ENCODE measurements at places on chromosomes 16 and 17.

DNA sequence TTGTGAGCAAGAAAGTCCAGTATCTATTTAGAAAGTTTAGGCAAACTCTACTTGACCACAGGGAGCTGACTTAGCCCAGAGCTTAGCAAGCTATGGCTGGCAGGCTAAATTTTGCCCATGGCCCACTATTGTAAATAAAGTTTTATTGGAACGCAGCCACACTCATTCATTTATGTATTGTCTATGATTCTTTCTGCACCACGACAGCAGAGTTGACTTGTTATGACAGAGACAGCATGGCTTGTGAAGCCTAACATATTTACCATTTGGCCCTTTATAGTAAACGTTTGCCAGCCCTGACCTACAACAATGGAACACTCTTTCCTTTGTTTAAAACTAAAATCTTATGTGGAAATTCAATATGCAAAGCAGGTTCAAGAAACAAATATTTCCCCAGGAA is 100.0 kb upstream of the ZFHX3 start:
- DNase-seq, result no peak

DNA sequence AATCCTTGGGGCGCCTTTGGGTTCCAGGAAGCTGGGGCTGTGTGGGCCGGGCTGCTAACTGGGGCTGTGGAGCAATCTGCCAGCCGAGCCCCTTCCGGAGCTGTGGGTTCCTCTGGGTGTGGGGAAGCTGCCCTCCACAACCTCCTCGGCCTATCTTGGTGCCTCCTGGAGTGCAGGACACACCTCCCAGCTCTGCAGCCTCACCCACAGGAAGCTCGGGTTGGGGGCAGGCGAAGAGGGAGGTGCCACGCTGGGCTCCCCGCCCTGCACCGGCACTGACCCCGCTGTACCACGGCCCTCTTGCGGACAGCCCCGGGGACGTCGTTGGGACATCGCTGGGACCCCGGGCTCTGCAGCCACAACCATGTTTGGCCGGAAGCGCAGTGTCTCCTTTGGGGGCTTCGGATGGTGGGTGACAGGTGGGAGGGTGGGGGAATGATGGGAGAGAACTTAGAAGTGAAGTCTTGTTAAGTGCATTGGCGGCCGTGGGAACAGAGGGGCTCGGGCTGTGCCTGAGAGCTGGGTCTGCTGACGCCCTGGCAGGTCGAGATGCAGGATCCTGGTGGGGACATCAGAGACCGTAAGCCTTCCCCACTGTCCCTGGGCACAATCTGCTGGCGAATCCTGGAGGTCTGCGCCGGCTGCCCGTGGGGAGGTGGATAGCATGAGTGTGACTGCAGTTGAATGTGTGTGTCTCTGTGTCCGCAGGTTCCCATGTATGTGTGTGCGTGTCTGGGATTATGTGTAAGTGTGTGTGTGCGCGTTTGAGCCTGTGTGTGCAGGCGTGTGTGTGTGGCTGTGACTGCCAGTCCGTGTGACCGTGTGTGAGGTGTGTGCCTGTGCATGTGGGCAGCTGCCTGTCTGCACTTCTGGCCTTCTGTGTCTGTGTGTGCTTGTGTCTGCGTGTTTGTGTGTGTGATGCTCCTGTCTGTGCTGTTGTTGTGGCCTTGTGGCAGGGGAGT is at the start of gene RAP1GAP2:
Gene RAP1GAP2 (plus strand): TSS at position 275 of the 962 bp plus-strand sequence. CDS start 90 bp downstream, at position 365.
- peak; percentile 62 for DNase-seq

DNA sequence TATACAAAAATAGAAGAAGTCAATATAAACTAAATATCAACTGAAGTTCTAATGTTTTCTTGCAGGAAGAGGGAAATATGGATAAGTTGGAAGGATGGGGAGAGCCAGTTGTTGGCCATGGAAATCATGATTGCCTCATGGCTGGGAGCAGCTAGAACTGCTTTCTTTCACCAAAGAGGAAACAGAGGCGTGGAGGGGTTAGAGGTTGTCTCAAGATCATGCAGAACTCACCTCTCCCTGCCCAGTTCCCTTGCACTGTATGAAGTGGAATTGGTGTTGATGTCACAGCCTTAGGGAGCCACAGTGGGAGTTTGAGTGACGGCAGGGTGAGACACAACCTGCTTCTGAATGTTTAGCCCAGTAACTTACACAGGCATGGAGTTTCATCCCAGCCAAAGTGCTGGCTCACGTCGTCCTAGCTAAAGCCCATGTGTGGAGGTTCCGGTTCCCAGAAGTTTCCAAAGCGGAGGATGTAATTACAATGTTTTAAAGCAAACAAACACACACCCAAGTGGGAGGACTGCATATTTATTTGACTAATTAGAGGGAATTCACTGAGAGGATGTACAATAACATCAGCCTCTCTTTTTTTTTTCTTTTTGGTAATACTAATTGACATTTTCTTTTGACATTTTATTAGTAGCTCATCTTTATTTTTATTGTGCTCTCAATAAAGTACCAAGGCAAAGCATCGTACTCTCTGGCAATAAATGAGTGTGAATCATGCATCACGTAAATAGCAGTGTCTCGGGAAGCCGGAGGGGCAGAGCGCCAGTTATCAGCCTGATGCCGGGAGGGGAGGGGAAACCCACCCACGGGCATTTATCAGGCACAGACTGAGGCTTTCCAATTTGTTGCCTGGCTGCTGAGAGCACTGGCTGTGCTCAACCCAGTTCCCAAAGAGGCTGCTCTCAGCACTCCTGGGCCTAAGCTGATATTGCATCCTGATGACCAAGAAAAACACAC is 118.7 kb upstream of the CDH5 start:
- DNase-seq, result no peak

- no peak for DNase-seq
These were observed 14.1 kb downstream of the ARHGEF15 start for GRCh38 chr17:8324132-8324531.

DNA sequence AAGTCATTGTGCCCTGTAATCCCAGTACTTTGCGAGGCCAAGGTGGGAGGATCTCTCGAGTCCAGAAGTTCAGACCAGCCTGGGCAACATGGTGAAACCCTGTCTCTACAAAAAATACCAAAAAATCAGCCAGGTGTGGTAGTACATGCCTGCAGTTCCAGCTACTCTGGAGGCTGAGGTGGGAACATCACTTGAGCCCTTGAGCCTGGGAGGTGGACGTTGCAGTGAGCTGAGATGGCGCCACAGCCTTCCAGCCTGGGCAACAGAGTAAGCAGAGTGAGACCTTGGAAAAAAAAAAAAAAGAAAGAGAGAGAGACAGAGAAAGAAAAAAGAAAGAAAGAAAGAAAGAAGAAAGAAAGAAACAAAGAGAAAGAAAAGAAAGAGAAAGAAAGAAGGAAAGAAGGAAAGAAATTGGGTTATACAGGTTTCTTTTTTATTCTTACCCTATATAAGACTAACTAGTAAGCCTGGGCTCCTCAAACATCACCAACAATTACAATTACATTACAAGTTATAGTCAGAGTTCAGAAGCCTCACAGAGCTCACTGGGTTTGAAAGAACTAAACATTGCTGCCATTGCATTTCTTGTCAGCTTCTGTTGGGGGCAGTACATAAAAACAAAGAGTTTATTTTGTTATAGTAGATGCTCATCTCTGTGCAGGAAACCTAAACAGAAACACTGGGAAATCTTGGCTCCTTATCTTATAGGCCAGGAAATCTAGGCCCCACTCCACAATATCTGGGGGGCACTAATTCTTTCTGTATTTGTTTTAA is 6.7 kb upstream of the ABCA9 start:
- no peak for DNase-seq

DNA sequence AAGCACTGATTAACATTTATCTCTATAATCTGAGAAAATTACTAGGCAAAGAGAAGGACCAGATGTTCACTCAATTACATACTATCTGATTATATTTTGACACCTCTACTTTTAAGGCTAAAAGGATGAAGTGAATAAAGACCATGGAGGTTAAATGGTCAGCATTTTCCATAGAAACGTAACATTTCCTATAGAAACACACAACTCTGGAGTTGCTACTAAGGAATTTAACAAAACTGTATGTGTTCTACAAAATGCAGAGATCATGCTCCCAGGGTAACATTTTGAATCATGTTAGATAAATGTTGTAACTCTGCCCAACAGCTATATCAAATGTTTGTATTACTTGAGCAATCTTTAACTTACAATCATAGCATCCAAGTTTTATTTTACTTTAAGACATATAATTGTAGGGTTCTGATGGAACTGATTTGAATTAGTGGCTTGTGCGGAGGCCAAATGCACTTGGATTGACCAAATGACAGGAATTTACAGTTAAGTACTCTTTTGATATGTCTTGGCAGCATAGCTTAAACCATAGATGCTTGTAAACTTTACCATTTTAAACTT is 97.7 kb downstream of the RPGRIP1L start:
- no peak for DNase-seq

DNA sequence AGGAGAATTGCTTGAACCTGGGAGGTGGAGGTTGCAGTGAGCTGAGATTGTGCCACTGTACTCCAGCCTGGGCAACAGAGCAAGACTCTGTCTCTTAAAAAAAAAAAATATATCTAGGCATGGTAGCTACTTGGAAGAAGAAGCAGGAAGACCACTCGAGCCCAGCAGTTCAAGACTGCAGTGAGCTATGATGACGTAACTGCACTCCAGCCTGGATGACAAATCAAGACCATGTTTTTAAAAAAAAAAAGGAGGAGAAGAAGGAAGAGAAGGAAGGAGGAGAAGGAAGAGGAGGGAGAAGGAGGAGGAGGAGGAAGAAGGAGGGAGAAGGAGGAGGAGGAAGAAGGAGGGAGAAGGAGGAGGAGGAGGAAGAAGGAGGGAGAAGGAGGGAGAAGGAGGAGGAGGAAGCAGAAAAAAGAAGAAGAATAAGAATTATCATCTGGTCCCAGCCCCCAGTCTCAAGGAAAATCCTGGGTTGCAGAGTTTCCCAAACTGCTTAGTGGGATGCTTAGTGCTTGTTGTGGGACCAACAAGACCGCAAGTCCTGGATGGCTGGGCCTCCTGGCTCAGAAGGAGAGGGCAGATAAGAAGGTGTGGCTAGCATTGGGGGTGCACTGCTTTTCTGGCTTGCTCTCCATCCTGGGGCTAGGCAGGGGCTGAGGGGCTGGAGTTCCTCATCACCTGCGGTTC is 3.7 kb upstream of the DRC7 start:
- DNase-seq, result no peak

DNA sequence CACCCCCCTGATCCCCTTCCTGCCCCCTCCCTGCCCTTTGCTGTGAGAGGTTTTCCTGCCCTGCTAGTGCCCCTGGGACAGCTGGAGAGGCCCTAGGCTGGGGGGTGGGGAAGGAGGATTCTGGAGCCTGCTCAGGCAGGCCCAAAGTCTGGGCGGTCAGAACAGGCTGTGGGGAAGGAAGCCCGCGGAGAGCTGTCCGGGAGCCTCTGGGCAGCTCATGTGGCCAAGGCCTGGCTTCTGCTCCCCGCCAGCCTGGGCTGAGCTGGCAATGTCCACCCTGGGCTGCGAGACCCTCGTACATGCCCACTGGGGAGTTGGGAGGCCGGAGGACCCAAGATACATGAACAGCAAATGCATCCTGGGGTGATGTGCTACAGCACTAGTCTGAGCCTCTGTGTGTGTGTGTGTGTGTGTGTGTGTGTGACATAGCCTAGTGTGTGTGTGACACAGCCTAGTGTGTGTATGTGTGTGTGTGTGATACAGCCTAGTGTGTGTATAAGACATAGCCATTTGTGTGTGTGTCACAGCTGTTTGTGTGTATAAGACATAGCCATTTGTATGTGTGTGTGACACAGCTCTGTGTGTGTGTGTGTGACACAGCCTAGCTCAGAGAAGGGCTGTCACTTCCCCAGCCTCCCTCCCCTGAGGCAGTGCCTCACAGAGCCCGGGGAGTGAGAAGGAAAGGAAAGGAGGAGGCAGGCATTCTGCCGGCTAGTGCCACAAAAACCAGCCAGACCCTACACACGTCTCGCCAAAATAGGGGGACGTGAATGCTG is 201.4 kb upstream of the CIBAR2 start:
- DNase-seq, result no peak

- no peak for DNase-seq
These were observed 82.7 kb upstream of the CREBBP start for GRCh38 chr16:3963203-3963602.

DNA sequence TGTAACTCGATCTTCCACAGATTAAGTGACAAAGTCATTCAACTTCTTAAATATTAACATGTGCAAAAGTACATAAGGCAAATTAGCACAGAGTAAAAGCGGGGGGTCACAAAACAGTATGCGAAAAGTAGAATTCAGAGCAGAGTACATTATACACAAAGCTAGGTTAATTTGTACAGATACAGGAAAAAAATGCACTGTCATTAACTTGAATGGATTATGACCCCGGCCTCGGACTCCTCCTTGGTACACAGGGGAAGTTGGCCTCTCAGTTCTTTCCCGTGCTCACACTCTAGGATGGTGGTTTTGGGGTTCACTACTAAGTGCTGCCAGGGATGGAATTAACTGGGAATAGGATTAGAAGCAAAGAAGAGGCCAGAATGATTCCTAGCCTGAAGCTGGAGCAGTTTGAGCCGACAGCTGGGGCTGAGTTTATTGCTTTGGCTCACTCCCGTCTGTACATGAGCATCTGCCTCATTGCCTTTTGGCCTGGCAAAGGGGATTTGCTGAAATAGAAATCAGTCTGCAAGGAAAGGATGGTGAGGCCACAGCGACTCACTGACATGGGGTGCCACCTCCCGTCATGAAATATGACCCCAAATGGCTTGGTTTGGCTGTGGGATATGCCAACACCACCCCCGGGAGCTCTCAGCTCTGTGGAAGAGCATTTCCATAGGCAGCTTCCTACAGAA is 23.6 kb downstream of the NTN1 start:
- DNase-seq, result no peak

GRCh38 chr16:15777533-15778203 is 79.2 kb downstream of the MYH11 start:
- no peak for DNase-seq

GRCh38 chr16:87459027-87459426 is 33.8 kb downstream of the ZCCHC14 start:
- DNase-seq, result no peak

- peak; percentile 33 for DNase-seq
These were observed at the start of gene ITGB3 for GRCh38 chr17:47253541-47254402. Gene ITGB3, plus strand, starts transcription at chr17:47253827. Its CDS starts 35 bp downstream, at chr17:47253862.

DNA sequence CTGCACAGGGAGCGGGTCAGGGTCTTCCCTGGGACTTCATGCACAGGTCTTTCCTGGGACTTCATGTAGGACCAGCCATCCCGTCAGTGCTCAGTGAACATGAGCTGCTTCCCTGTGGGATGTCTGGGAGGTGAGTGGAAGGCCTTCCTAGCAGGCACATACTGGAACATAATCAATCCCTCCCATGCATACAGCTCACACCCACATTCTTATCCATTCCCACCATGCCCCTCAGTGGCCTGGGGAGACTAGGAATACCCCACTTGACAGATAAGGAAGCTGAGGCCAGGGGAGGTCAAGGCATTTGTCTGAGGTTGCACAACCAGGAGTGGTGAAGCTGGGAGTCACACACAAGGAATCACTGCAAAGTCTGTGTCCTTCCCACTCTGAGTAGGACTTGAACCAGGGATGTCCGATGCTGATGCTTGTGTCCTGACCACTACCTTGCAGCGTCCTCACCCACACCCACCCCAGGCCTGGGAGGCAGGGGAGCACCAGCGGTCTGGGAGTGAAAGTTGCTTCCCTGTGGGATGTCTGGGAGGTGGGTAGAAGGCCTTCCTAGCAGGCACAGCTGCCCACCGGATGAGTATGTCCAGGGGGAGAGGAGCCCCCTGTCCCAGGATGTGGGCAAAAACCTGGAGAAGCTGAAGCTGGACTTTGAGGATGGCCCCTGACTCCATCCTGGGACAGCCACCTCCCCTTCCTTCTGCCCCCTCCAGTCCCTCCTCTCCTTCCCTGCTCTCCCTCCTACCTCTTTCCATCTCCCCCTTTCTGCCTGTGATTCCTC is 1.0 kb upstream of the NLRC5 start:
- DNase-seq, result no peak

- no peak for DNase-seq
These were observed 41.7 kb upstream of the CREBBP start for GRCh38 chr16:3922241-3922640.

- no peak for DNase-seq
These were observed 106.7 kb upstream of the FOXF1 start for GRCh38 chr16:86403541-86404163.
